ENCODE measurements at places on chromosomes 6 and 20.

- no peak for DNase-seq
These were observed 516 bp downstream of the GTPBP2 start for GRCh38 chr6:43628393-43629103.

GRCh38 chr6:1535295-1535694 is 74.4 kb upstream of the FOXC1 start:
- no peak for DNase-seq

- DNase-seq, result no peak
These were observed 55.0 kb downstream of the ALDH5A1 start for GRCh38 chr6:24549674-24550353.

DNA sequence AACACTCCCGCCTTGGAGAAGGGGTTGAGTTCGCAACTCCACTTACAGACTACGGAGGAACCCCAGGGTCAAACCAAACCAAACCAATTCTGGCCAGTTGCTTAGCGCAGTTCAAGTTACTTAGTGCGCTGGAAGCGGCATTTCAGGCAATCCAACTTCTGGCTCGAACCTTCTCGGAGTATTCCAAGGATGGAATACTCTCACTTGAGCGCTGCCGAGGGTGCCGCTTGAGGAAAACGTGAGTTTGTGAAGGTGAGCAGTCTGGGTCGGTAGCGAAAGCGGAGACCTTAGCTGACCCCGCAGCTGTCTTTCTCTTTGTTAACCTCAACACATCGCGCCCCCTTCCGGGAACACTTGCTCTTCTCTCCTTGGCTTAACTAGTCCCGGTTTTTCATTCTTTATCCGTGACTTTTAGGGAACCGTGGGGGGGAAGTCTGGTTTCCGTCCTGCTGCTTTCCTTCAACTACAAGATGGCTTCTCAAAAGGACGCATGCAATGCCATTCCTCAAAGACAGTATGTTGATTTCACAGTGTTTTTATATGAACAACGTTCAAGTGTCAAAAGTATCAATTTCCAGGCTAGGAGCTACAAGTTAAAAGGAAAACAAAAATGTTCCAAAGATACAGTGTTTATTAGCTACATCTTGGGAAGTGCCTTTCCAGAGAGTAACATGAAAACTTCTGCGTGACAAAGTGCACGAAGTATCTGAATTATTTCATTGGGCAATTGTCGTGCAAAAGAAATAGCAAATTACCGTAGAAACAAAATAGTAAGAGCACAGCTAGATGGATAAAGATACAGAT is 741 bp upstream of the PNISR start:
- DNase-seq, result no peak

DNA sequence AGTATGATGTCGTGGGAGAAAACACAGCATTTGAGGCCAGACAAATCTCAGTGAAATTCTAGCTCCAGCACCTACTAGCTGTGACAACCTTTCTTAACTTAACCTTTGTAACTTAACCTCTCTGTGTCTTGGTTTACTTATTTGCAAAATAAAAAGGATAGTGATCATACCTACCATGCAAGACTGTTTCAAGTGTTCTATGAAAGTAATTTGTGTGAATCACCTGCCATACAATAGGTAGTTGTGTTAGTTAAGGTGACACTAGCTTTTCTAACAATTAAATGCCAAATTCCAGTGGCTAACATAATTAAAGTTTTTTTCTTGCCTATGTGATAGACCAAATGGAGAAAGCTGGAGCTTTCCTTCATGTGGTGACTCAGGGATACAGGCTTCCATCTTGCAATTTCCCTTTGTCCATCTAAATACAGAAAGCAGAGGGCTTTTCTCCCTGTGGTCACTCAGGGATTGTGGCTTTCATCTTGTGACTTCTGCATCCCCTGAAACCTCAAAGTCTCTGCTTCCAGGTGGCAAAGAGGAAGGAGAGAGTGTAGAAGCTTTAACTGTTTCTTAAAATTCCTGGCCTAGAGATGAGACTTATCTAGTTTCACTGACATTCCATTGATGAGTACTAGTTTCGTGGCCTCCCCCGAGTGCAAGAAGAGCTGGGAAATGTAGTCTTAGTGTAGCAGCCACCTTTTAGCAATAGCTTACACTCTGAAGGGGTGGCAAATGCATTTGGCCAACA is 311.4 kb downstream of the CLIC5 start:
- no peak for DNase-seq

DNA sequence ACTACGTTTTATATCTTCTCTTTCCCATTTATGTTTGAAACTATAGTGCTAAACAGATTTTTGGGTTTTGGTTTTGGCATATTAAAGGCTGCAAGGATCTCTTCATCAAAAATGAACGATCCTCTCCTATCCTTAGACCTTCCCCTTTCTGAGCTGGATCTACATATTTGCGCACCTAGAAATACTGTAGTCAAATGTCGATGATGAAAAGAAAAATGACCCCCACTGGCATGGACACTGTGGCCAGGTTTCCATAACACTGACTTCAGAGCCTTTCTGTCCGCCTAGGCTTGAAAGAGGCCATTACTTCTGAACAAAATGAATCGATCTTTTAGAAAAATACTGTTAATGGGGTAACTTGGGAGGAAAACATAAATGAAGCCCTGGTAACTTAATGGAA is 5.8 kb downstream of the FLRT3 start:
- DNase-seq, result no peak
